H1 (cell line): ENCODE measurements at places on chromosomes 5 and 9. TPM values are rescaled to one million over a fixed set of nuclear protein-coding genes. Genes with fewer than 3 reads are reported as not detected.

DNA sequence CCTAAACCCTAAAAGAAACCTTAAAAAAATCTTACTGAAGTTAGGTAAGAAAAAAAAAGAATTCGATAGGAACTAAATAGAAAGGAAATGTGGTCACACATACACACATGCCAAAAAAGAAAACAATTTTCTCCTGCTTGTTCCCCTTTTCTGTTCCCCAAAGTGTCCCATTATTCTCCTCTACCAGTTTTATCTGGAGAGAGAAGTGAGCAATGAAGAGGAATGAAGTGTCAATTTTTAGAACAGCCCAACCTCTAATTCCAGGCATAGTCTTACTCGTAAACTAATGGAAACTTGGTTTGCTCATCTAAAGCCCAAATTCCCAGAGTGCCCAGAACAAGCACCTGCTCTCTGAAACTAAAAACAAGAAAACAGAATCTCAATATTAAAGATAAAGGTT lies 26.1 kb downstream of the AP3B1 start:
- H3K36me3 ChIP-seq = peaks cover 6% of the 10 kb centered on the region
- no peak overlapping the region for H3K4me3 ChIP-seq
- peaks cover 8% of the 10 kb centered on the region for H3K4me1 ChIP-seq
- H3K27me3 ChIP-seq = no peaks in the 10 kb centered on the region
- H3K27ac ChIP-seq = no peak overlapping the region
- no peak for DNase-seq

The RNF224 gene
- 0.17 TPM in 1 of 2 replicates, not detected in the other for total RNA-seq

DNA sequence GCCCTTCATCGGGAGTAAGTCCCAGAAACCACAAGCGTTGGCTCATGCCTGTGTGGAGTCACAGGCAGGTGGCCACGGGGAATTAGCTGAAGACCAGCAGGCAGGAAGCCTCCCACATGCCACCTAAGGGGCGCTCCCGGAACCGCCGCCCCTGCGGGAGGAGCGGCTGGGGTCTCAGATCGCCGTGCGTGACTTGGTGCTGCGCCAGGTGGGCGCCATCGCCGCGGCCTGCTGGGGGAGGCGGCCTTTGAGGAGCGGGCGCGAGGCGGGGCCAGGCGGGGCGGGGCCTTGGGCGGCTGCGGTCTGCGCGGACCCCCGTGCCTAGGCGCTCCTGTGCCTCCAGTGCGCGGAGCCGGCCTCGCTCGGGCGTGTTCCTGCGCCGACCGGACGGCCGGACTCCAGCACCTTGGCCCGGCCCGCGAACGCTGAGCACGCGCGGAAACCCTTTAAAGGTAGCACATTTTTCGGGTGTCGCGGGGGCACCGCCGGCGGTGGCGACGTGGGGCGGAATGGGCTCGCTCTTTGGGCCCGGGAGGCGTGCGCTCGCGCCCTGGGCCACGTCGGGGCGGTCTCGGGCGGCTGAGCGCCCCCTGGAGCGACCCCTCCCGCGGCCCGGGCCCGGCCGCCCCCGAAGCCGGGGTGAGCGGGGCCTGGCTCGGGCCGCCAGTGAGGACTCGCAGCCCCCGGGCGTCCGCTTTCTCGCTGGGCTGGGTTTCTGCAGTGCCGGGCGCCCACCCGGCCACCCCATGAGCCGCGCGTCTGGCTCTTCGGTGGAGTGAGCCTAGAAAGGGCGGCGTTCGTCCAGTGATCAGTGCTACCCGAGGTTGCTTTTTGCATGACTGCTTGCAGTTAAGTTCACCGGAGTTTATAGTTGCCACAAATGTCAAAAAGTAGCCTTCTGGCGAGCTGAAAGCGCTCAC lies 24.5 kb downstream of the LECT2 start:
- peaks cover 26% of the 10 kb centered on the region for H3K27me3 ChIP-seq
- DNase-seq = peak; percentile 27
- peak overlapping the region; percentile 70 for H3K4me3 ChIP-seq

The ACTL7B gene
- total RNA-seq = not detected in 2 replicates

DNA sequence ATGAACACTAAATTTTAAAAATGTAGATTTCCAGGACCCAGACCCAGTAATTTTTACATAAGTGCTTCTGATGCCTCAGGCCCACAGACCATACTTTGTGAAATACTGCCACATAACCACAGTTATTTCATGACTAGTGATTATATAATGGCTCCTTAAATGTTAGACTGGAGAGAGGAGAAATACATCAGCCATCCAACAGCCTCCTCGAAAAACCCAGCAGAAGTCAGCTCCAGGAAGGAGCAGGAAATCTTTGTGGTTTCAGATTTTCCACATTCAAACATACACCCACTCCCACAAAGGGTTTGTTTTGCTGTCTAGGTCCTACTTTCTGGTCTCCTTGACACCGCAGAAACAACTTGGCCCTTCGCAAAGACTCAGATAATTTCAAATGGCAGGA lies 455.2 kb downstream of the DTWD2 start:
- DNase-seq = no peak
- no peak overlapping the region for H3K27ac ChIP-seq
- H3K4me1 ChIP-seq = no peaks in the 10 kb centered on the region; the same call in 1 of the 2 replicates
- H3K27me3 ChIP-seq = no peaks in the 10 kb centered on the region
- no peaks in the 10 kb centered on the region for H3K36me3 ChIP-seq

The TEX48 gene
- total RNA-seq = not detected in 2 replicates

- no peaks in the 10 kb centered on the region for H3K36me3 ChIP-seq
- no peak for DNase-seq
- H3K27me3 ChIP-seq = no peaks in the 10 kb centered on the region
- no peak overlapping the region for H3K4me3 ChIP-seq
- H3K27ac ChIP-seq = no peak overlapping the region
Observed at GRCh38 chr5:68711293-68712200, 382.3 kb upstream of the SLC30A5 start.

- no peaks in the 10 kb centered on the region for H3K36me3 ChIP-seq
- no peak overlapping the region for H3K4me3 ChIP-seq
- no peaks in the 10 kb centered on the region for H3K27me3 ChIP-seq
- no peak for DNase-seq
- no peaks in the 10 kb centered on the region for H3K4me1 ChIP-seq
Observed at GRCh38 chr5:75072061-75072460, 19.7 kb upstream of the GCNT4 start.

DNA sequence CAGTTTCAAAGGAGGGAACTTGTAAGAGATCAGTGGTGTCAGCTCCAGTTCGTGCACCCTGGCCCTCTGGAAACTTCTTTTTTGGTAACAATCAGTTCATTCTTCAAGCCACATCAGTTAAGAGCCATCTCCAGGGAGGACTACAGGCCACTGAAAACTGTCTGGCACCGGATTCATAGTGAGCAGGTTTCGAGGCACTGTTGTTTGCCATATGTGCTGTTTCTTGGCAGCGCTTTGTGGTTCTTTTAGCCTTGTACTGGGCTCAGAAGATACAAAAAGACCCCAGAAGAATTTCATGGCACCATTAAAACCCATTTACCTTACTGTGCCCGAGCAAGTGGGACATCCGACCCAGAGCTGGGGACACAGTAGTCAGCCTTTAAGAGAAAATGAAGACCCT lies 68.5 kb downstream of the OTULIN start:
- peaks cover 4% of the 10 kb centered on the region for H3K4me1 ChIP-seq
- H3K27me3 ChIP-seq = no peaks in the 10 kb centered on the region
- DNase-seq = no peak
- H3K27ac ChIP-seq = no peak overlapping the region

DNA sequence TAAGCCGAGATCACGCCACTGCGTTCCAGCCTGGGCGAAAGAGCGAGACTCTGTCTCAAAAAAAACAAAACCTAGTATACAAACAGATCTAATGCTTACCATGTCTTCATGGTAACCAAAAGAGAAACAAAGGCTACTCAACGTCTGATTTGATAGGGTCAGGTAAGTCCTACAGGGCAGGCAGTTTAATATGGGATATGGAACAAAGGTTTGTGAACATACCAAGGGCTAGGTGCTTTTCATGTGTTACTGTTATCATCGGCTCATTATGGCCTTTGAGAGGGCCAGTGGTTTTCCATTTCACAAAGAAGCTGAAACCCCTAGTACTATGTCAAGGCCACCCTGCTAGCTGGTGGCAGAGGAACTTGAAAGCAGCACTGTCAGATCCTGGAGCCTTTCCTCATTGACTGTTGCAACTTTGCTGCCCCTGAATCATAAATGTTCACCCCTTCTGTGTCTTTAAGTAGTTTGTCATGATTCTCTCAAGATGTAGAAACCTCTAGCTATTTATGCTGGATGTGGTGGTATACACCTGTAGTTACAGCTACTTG lies 5.1 kb downstream of the IQGAP2 start:
- no peak overlapping the region for H3K4me3 ChIP-seq
- H3K27me3 ChIP-seq = no peaks in the 10 kb centered on the region
- DNase-seq = no peak

- H3K4me3 ChIP-seq = no peak overlapping the region
- H3K36me3 ChIP-seq = no peaks in the 10 kb centered on the region
- no peaks in the 10 kb centered on the region for H3K27me3 ChIP-seq
Observed at GRCh38 chr9:134663753-134664415, 22.3 kb downstream of the COL5A1 start.

The ZNF883 gene
- total RNA-seq = 19.2 and 20.2 TPM in 2 replicates

The ADGRD2 gene
- total RNA-seq = 1.1 and 1.4 TPM in 2 replicates

The MYOZ3 gene
- 19.1 and 19.4 TPM in 2 replicates for total RNA-seq

DNA sequence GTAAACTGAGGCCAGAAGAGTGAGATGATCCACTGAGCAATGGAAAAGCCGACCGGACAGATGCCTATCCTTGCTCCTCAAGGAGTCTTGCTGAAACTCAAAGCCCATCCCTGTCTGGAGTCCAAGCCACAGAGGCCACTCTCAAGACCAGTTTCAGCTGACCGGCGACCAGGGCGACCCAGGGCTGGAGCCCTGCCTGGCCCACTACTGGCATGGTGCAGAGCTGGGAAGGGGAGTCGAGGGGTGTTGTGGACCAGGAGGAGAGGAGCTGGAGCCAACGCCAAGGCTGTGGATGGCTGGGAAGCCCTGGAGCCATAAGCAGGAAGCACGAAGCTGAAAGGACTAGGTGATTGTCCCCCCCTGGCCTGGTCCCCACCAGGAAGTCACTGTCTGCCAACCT lies 22.1 kb downstream of the FAM163B start:
- no peak overlapping the region for H3K27ac ChIP-seq
- H3K27me3 ChIP-seq = no peaks in the 10 kb centered on the region
- H3K36me3 ChIP-seq = no peaks in the 10 kb centered on the region
- H3K4me3 ChIP-seq = no peak overlapping the region
- no peak for DNase-seq
- peaks cover 18% of the 10 kb centered on the region for H3K4me1 ChIP-seq

- H3K27me3 ChIP-seq = no peaks in the 10 kb centered on the region
- H3K4me3 ChIP-seq = no peak overlapping the region
- DNase-seq = no peak
- H3K27ac ChIP-seq = no peak overlapping the region
- H3K36me3 ChIP-seq = no peaks in the 10 kb centered on the region
Observed at GRCh38 chr9:15271403-15271802, 35.6 kb downstream of the TTC39B start.

The GFI1B gene
- total RNA-seq = 0.09 and 0.71 TPM in 2 replicates

DNA sequence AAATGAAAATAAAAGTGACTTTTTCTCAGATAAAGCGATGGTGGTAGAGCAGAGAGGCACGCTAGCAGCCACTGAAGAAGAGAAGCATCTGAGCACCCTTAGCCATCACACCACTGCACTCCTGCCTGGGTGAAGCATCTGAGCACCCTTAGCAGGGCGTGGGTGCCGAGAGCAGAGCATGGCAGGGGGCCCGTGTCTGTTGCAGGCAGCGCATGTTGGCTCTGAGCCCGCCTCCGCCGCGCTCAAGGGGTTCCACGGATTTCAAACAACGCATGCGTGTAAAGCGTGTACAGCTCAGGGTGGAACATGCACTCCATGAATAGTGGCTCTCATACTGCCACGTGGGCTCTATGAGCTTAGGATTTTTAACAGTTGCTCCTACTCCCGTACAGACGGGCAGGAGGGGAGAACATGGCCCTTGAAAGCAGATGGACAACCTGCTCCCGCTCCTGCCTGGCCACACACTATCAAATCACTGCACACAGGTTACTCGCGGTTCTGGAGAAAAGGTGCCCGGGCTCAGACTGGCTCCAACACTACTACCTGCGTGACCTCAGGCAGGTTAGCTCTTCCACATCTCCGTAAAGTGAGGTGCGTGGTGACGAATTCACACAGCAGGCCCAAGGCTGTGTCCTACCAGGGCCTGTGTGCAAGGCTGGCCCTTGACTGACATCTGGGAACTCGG lies 12.1 kb downstream of the LRRC14B start:
- DNase-seq = peak; percentile 32
- H3K27me3 ChIP-seq = no peaks in the 10 kb centered on the region
- H3K4me1 ChIP-seq = no peaks in the 10 kb centered on the region; the same call in 1 of the 2 replicates
- no peak overlapping the region for H3K4me3 ChIP-seq

The WDR36 gene
- 41.8 and 43.7 TPM in 2 replicates for total RNA-seq

The GABRB2 gene
- 0.88 and 1.9 TPM in 2 replicates for total RNA-seq

The OMD gene
- not detected in 2 replicates for total RNA-seq

DNA sequence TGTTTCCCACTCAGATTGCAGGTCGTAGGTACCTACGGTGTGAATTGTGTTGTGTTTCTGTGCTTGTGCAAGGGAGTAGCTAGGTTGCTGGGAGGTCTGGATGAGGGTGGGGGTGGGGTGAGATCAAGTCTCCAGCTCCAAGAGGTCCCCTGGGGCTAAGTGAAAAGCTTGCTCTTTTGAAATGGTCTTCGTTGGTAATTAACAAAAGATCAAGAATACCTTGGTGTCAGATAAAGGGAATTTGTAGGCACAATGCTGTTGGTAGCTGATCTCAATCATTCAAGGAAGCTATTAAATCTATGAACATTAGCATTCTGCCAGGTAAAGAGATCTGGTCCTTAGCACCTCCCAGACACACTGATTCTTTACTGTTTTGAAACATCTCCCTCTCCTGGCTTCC lies 928 bp upstream of the PCDHGC4 start:
- H3K36me3 ChIP-seq = no peaks in the 10 kb centered on the region
- no peak for DNase-seq
- H3K4me1 ChIP-seq = peaks cover 11% of the 10 kb centered on the region
- H3K4me3 ChIP-seq = peak overlapping the region; percentile 67; the same call in 1 of the 2 replicates

- H3K27ac ChIP-seq = no peak overlapping the region
- no peak overlapping the region for H3K4me3 ChIP-seq
- no peaks in the 10 kb centered on the region for H3K36me3 ChIP-seq
- no peaks in the 10 kb centered on the region for H3K4me1 ChIP-seq
Observed at GRCh38 chr9:82991671-82992070, 71.3 kb downstream of the RASEF start.

GRCh38 chr5:40497573-40497972 lies 182.1 kb upstream of the PTGER4 start:
- no peak overlapping the region for H3K27ac ChIP-seq
- H3K4me3 ChIP-seq = no peak overlapping the region
- no peak for DNase-seq
- peaks cover 2% of the 10 kb centered on the region; the same call in 1 of the 2 replicates for H3K4me1 ChIP-seq

DNA sequence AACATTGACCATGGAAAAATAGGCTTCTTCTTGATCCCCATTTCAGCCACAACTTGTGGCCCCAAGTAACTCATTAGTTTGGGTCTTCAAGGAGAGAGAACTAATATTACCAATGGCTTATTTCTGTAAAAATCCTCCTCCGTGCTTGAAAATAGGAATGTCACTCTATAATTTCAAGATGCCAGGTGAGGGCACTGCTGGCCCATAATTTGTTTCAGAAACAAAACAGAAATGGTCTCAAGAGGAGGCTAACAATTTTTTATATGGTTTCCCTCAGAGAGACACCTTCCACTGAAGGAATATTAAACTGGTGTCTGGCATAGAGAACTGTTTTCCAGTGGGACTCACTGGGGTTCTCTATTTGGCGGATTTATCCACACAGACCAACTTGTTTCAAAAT lies 437.0 kb upstream of the TRPC7 start:
- no peak overlapping the region for H3K4me3 ChIP-seq
- no peaks in the 10 kb centered on the region for H3K4me1 ChIP-seq
- DNase-seq = no peak
- no peaks in the 10 kb centered on the region for H3K36me3 ChIP-seq
- H3K27ac ChIP-seq = no peak overlapping the region

- H3K27ac ChIP-seq = no peak overlapping the region
- H3K4me1 ChIP-seq = no peaks in the 10 kb centered on the region
- no peaks in the 10 kb centered on the region for H3K36me3 ChIP-seq
- no peak for DNase-seq
Observed at GRCh38 chr5:175698401-175699115, 40.7 kb downstream of the HRH2 start.

The FUT7 gene
- total RNA-seq = not detected in 2 replicates
